ENCODE measurements at places on chromosomes 1 and 21.

DNA sequence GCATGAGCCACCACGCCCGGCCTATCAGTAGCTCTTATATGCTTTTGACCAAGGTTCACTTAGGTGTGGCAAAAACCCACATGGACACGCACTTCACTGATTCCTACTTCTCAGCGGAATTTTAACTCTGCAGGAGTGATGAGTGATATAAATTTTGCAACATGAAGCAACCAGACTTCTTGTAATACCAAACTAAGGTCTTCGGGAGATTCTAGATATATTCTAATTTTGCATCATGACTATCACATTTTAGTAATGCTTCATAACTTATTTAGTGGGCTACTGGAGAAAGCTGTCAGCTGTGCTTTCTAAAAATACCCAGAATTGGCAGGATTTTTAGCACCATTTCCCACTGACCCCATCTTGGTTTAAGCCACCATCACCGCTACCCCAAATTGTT, 27.8 kb downstream of the RHCE start:
- DNase-seq: no peak

- DNase-seq: no peak
Measured at GRCh38 chr1:43945674-43946235, 995 bp upstream of the IPO13 start.

DNA sequence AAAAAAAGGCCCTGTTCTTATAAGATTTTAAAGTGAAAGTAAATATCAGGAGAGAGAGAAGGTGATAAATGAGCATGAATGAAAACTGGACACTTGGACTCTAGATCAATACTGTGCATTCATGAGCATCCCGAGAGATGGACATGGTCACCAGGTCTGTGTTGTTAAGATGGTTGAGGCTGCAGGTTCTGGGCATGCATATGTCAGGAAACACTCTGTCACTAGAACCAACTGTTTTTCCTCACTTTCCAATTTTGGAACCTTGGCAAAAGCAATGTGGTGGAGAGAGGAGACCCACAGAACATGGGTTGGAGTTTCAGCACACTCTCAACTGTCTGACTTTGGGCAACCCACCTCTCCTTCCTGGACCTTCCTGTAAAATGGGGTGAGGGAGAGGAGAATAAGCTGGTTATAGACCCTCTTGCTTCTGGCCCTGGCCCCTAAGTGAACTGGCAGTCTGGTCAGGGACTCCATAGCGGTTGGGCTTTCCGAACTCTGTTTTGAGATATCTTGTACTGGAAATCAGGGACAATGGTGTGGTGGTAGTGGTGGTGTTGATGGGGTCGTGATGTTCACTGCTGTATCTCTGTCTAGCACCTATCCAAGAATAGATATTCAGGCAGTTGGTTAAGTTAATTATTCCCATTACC, 4.2 kb downstream of the MAN1C1 start:
- no peak for DNase-seq

- no peak for DNase-seq
Measured at GRCh38 chr1:186502087-186502486, 41.2 kb upstream of the PDC start.

GRCh38 chr1:41383094-41383852, 22.0 kb downstream of the FOXO6 start:
- no peak for DNase-seq

- DNase-seq: no peak
Measured at GRCh38 chr1:6491480-6491962, at the start of gene PLEKHG5. Gene PLEKHG5 (minus strand): TSS chr1:6491667. CDS start chr1:6477571, 14,096 bp downstream.

DNA sequence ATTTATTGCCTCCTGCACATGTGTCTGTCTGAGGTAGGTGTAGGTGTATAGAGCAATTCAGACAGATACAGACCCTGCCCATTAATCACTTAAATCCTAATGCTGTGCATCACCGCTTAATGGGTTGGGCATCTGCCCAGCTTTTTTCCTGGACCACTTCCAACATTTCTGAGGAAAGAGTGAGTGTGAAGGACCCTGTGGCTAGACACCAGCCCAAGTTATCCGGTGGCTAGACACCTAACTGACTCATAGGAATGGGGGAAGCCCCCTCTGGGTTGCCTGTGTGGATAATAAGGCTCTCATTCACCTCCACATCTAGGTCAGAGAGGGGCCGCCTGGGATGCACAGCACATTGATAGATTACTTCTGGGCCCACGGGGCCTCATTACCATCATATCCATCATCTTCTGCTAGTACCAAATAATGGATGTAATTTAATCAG, 121.1 kb upstream of the RAVER2 start:
- no peak for DNase-seq

GRCh38 chr21:26093122-26093521, 77.4 kb downstream of the APP start:
- DNase-seq: no peak

DNA sequence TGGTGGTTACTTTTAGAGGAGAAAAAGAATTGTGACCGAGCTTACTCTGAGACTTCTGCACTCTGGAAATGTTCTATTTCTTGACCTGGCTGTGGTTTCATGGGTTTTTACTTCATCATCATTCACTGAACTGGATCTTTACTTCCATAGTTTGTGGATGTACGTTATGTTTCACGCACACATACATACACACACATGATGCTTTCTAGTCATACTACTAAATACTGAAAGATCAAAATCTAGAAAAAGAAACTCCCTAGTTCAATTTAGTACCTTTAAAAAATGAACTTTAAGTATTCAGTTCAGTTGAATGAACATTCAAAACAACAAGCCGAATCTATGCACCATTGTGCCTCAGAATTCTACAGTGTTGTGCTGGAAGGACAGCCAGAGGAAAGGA, 65.0 kb downstream of the TEX35 start:
- DNase-seq: no peak

GRCh38 chr1:26771643-26772321, 16.0 kb upstream of the PIGV start:
- DNase-seq: no peak

- no peak for DNase-seq
Measured at GRCh38 chr1:19070197-19070651, 113.7 kb upstream of the IFFO2 start.

DNA sequence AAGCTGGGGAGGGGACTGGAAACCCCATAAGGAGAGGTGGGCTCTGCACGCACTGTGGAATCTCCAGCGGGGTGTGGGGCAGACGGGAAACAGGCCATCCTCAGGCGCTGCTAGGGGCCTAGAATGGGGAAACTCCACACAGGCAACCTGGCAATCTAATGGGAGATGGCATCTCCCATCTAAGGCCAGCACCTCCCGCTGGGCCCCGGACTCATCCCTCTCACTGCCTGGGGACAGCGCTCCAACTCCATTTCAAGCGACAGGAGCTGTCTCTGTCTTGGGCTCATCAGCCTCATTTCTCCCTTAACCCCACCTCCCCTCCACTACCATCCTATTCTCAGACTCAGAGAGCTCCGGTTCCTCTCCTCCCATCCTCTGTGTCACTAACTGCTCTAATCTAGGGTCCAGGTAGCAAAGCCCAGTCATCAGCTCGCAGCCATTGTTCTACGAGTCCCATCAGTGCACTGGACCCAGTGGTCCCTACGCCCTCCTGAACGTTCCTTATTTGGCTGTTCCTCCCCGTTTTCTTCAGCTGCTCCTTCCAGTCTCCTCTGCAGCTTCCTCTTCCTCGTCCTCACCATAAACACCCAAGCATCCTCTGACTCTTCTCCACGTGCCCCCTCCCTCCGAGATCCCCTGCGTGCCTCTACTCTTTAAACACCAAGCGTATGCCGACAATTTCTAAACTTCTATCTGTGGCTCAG, 93.4 kb upstream of the CASZ1 start:
- no peak for DNase-seq

GRCh38 chr1:206538086-206538770, 30.9 kb downstream of the RASSF5 start:
- DNase-seq: no peak

GRCh38 chr1:234989019-234989418, 139.6 kb downstream of the TOMM20 start:
- DNase-seq: no peak

DNA sequence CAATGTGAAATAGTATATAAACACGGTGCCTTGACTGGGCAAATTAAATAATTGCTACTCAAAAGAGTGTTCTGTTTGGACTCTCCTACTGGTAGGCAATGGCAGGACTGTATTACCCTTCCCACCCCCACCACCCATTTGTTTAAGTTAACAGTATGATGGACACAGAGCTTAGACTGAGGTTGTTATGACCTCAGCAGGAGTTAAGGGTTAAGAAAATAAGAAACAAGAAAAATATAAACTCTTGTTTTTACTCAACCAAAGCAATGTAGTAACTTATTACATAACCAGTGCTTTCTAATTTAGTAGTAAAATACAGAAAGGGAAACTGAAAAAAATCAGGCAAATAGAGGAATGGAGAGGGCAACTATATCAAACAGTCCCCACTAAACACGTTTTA, 19.9 kb upstream of the SERPINC1 start:
- DNase-seq: no peak

DNA sequence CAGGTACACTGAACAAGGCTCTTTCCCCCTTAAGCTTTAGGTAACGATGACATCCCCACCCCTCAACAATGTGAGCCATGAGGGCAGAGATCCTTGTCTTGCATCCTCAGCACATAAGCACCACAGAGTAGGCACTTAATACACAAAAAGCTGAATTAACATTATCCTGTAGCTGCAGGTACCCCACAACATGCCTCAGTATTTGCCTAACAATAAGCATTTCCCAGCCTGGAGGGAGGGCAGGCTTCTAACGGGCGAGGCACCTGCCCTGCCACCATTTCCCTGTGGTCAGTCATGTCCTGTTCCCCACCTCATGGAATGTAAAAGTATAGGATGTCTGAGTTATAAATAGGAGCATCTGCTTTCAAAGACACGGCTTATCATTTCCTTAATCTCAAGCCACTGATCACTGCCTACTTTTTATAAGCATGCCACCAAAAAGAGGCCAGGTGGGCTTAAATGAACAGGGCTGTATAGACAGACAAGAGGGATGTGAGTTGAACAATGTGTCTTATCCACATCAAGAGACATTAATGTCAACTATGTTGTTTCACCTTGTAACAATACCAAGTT, 3.4 kb downstream of the CAPZB start:
- no peak for DNase-seq

- no peak for DNase-seq
Measured at GRCh38 chr1:206651958-206652890, 16.9 kb downstream of the DYRK3 start.

GRCh38 chr1:167056529-167057231, 33.5 kb downstream of the GPA33 start:
- no peak for DNase-seq

GRCh38 chr1:55868026-55868425, 652.9 kb upstream of the USP24 start:
- no peak for DNase-seq

DNA sequence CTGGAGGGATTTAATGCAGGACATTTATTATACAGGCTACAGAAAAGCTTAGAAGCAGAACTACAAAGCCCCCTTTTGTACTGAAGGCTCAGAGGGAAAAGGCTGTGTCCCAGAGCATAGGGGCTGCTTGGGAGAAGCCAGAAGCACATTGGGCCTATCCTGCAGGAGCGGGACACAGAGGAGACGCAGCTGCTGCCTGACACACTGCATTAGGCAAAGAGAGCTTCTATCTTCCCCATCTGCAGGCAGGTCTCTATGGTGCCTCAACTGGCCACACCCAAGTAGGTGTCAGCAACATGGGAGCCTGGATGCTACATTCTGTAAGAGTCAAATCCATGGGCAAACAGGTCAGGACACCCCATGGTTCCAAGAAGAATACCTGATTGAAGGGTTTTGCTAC, 595.9 kb downstream of the AJAP1 start:
- DNase-seq: no peak

All from germinal center (tissue), 1 donor.